ENCODE measurements at places on chromosomes 5 and 9.

GRCh38 chr5:35098214-35098613 lies 50.5 kb upstream of the AGXT2 start:
- no peak for DNase-seq

- DNase-seq: no peak
Measured at GRCh38 chr9:131835151-131835910, 95.5 kb upstream of the RAPGEF1 start.

- DNase-seq: no peak
Measured at GRCh38 chr9:61668846-61669245, 479.0 kb downstream of the SPATA31A7 start.

DNA sequence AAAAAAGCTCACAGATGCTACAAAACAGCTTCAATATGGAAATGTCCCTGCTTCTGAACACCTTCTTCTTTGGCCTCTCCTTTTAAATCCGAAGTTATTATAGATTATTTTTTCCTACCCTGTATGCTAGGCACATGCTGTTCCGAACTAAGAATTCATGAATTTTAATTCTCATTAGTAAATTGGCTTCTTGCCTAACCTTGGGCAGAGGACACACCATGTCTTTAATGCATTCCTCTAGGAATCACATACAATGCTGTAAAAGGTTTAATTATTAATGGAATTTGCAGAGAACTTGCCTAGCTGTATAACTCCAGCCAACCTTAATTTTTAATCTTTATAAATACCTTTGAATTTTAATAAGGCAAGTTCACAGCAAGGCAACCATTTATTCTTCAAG lies 234.4 kb downstream of the NTRK2 start:
- DNase-seq: no peak

DNA sequence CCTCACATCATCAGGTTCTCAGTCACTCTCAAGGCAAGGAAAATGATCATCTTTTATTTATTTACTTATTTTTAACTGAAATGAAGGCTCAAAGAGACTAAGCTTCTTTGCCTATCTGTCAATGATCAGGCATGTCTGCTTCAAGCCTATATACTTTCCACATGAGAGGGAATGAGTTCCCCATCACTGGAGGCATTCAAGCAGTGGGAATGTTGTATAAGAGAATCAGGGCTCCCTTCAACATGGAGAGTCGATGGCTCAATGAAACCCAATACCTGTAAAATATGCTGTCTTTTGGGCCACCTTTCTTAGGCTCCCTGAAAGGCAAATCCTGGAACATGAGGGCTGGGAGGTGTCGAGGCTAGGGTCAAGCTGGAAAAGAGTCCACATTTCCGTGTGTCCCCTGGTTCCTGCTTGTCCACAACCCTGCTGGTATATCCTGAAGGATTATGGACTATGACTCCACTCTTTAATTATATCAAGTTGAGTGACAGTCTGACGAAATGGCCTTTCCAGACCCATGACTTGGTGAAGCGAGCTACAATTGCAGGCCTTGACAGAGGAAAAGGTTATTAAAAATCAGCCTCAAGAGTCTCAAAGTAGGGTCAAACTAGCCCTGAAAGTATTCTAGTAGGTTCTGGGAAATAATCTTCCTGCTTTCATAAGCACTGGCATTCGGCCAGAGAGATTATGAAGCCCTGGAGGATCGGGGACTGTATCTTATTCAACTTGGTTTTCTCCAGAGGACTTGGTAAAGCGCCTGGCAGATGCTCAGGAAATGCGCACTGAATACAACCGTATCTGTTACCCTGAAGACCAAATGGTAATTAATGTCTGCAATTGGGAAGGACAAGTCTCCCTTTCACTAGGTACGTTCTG lies 145.9 kb upstream of the TBC1D2 start:
- DNase-seq: no peak

DNA sequence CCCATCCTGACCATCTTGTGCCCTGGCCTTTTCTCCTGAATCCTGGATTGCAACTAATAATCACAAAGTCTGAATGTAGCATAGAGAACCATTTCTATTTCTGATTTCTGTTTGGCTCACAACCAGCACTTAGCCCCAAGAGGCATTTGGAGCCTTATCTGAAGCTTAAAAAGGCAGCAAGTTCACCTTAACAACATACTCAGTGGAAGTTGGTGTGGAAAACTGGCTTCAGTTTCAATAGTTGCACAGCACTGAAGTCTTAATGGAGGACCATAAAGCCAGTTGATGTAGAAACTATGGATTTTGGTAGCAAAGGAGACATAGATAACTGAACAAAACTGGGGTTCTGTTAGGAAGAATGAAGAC lies 574.1 kb downstream of the PSAT1 start:
- DNase-seq: no peak

GRCh38 chr5:154547551-154547950 lies 69.5 kb upstream of the HAND1 start:
- no peak for DNase-seq

GRCh38 chr9:30932226-30932625 lies 1452.2 kb upstream of the ACO1 start:
- DNase-seq: no peak

DNA sequence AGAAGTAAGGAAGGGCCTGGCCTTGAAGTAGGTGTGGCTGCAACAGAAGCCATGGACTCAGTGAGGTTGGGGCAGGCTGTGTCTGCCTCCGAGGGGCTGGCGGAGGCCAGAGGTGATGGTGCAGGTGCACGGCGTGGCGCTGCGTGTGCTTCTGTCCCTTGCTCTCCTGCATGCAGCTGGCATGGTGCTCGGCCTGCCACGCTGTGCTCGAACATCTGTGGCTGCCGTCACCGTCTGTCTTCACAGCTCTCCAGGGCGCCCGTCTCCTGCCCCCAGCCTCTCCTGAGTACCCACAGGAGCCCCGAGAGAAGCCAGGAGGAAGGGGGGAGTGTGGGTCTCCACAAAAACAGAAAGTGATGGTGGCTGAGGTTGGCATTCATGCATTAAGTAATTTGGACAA lies 193.7 kb downstream of the CACNA1B start:
- DNase-seq: no peak

GRCh38 chr9:85987236-85987635 lies 46.3 kb downstream of the NAA35 start:
- no peak for DNase-seq

GRCh38 chr5:141245250-141245717 lies at the start of gene PCDHB15:
TSS of gene PCDHB15 (plus strand) at chr5:141245395. CDS start at chr5:141245579, 184 bp downstream.
- no peak for DNase-seq

DNA sequence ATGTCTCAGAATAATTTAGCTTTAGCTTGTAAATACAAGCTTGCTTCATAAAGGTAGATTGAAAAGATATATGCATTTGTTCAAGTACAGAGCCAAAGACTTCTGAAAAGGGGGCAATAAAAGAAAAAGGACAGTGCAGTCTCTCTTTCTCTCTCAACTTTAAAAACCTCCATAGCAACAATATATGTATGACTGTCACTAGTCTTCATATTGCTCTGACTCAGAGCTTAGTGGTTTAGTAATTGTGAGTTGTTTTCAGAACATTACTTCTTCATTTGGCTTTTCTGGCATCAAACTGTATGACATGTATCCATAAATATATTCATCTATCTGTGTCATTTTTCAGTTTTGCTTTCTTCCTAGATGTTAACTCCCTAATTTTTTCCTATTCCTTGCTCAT lies 194.6 kb upstream of the KIF2A start:
- DNase-seq: no peak

GRCh38 chr5:74916831-74917710 lies 50.9 kb upstream of the FAM169A start:
- no peak for DNase-seq

DNA sequence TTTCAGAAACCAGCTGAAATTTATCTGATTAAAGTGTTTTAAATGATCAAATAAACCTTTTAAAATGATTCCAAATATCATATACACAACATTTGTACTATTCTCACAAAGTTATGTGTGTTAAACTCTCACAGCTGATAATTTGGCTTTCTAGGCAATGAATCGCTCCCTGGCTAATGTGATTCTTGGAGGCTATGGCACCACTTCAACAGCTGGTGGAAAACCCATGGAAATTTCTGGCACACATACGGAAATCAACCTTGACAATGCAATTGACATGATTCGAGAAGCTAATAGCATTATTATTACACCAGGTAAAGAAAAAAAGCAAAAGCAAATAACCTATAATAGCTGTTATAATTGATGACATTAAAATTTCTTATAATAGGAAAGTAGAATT lies 72.4 kb downstream of the NNT start:
- DNase-seq: no peak

- DNase-seq: no peak
Measured at GRCh38 chr5:14246350-14247053, 103.4 kb downstream of the TRIO start.

- no peak for DNase-seq
Measured at GRCh38 chr9:116237456-116237855, 83.9 kb downstream of the PAPPA start.

- no peak for DNase-seq
Measured at GRCh38 chr9:36847781-36848673, 186.0 kb downstream of the PAX5 start.

DNA sequence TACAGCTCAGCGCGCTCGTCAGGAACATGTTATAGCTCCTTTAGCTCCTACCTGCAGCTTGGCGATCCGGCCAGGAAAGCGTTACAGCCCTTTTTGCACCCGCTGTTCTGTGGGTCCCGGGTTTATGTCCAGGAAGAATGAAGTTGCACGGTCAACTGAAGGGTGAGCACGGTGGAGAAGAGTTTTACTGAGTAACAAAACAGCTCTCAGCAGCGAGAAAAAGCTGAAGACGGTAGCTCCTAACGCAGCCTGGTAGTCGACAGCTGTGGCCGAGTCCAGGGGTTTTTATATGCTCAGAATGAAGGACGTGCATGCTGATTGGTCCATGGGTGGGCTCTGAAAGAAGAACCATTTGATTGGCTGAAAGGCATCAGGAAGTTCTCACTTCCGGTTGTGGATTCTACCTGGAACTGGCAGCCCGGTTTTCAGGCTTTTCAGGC lies 1830.1 kb upstream of the NUDT12 start:
- no peak for DNase-seq

- DNase-seq: no peak
Measured at GRCh38 chr5:68505917-68506860, 290.6 kb downstream of the PIK3R1 start.

- no peak for DNase-seq
Measured at GRCh38 chr5:149466457-149466972, 84.7 kb downstream of the CSNK1A1 start.

DNA sequence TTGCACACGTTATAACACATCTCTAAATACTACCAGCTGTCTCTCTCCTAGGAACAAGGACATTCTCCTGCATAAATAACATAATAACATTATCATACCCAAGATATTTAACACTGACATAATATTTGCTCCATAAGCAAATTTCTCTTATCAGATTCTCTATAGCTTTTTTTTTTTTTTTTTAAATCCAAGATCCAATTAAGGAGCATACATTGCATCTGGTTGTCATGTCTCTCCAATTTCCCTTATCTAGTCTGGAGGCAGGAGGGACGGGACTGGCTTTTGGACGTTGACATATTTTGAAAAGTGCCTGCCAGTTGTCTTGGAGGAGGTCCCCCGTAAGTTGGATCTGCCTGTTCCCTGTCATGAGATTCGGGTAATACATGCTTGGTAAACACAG lies 76.6 kb downstream of the RAPGEF1 start:
- DNase-seq: no peak

DNA sequence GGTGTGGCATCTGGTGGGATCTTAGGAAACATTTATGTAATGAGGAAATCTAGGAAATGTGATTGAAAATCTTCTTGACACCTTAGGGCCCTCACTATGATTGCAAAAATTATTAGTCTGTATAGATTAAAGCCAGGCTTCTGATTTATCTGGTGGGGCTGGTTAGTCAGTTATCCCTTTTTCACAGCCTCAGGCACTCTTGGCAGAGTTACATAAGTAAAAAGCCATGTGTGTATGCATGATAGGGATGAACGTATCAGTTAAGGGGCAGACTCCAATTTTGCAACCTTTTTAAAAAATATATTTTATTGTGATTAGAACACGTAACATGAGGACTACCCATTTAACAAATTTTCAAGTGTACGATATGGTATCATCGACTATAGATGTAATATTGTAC lies 30.6 kb upstream of the RAB14 start:
- DNase-seq: no peak

DNA sequence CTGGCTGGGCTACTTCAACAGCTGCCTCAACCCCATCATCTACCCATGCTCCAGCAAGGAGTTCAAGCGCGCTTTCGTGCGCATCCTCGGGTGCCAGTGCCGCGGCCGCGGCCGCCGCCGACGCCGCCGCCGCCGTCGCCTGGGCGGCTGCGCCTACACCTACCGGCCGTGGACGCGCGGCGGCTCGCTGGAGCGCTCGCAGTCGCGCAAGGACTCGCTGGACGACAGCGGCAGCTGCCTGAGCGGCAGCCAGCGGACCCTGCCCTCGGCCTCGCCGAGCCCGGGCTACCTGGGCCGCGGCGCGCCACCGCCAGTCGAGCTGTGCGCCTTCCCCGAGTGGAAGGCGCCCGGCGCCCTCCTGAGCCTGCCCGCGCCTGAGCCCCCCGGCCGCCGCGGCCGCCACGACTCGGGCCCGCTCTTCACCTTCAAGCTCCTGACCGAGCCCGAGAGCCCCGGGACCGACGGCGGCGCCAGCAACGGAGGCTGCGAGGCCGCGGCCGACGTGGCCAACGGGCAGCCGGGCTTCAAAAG lies 36.9 kb upstream of the TTC1 start:
- no peak for DNase-seq

DNA sequence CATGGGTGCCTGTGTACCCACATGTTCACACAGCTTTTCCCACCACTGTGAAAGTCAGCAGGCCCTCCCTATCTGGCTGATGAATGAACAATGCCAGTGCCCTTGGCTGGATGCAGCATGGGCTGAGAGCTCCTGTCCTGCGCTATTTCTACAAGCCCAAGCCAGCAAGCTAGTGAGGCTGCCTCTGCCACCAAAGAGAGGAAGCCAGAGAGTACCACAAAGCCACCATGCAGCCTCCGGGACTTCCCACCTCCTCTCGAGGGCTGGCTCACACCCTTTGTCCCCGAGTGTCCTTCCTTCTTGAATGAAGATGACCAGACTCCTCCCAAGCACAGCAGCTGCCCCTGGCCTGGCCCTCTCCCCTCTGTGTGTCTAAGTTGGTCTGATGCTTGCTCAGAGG lies 76.5 kb downstream of the SH3PXD2B start:
- DNase-seq: no peak

DNA sequence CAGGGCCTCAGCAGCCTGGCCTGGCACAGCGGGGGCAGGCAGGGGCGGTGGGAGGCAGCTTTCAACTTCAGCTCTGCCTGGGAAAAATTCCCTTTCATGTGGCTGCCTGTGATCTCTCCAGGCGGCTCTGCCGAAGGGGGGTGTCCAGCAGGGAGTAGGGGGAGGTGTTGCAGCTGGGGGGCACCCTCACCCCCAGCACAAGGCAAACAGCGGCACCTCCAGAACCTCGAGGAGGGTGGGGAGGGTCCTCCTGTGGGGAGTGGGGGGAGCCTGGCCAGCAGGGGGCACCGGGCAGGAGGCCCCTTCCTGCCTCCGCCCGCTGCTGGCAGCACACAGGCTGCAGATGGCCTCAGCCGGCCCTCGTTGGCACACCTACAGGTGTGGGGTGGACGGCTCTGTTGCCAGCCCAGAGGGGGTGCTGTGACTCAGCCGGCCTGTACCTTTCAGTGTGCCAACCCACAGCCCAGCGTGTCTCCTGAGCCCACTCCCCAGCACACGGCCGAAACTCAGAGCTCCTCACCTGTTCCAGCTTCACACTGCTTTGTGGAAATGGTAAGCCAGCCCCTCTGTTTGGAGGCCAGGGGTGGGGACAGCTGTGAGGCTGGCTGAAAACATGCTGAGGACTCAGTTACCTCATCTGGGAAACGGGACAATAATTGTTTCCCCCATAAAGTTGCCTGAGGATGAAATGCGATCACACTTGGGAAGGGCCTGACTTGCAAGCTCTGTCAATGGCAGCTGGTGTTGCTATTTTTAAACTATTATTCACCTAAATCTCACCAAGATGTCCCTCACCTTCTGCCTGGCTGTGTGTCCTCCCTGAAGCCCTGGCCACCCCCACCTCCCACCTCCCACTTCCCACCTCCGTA lies 37.0 kb downstream of the CXXC5 start:
- no peak for DNase-seq
